Substantia nigra (tissue), 51 donors: ENCODE measurements at places on chromosomes 13 and 19.

GRCh38 chr19:17977021-17977420, 10.1 kb downstream of the KCNN1 start:
- no peak for DNase-seq

DNA sequence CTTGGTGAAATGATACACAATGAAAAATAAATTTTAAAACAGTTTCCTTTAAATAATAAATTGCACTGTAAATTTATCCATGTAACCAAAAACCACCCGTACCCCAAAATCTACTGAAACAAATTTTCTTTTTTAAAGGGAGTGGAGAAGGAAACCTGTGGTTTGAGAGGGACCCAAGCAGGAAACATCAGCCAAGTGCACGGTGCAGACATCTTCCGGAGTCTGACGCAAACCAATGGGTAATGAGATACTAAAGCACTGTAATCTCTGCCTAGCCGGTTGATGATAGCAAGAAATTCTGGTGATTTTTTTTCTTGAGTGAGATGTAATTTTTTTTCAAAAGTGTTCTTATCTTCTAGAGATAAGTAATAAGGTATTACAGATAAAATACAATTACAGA, 115.4 kb downstream of the ABCC4 start:
- DNase-seq, result no peak

DNA sequence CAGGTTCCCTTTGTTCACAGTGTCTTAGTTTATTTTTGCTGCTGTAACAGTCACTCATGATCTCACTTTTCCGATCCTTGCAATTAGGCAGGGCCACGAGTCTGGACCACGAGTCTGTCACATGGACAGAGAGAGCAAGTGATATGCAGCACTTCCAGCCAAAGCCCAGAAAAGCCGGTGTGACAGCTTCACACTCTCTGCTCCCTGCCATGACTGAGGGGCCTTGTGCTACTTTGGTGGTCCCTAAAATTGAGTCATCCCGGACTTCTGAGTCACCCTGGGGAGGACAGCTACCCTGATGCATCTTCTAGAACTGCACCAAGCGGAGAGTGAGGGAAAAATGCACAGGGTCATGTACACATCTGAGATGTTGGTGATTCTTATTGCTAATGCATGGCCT, 179.6 kb downstream of the EFNB2 start:
- DNase-seq, result no peak

DNA sequence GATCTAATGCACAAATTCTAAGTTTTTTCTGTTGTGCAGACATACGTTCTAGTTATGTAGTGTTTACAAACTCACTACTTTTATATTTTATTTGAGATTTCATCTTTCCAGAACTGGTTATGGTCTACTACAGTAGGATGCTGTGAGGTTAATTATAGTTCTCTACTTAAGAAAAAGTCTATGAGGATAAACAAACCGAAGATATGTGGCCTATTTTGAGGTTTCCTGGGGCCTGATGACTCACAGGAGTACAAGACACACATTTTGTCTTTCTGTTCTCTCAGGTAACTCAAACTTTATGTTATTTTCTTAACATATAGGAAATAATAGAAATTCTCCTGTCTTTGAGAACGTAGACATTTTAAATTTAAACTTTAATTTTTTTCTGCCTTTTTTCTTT, 45.1 kb downstream of the PCDH20 start:
- no peak for DNase-seq

- no peak for DNase-seq
These were observed 15.4 kb downstream of the FARP1 start for GRCh38 chr13:98158172-98158899.

- DNase-seq, result no peak
These were observed 50.1 kb upstream of the SLC15A1 start for GRCh38 chr13:98802559-98802958.
